ENCODE measurements at places on chromosomes 6 and 20. TPM values are rescaled to one million over a fixed set of nuclear protein-coding genes. Genes with fewer than 3 reads are reported as not detected.

The TPD52L2 gene
- 159 TPM for total RNA-seq

The SPTLC3 gene
- 4.5 TPM for total RNA-seq

The ENPP3 gene
- total RNA-seq = 0.49 TPM

The FRMD1 gene
- not detected for total RNA-seq

DNA sequence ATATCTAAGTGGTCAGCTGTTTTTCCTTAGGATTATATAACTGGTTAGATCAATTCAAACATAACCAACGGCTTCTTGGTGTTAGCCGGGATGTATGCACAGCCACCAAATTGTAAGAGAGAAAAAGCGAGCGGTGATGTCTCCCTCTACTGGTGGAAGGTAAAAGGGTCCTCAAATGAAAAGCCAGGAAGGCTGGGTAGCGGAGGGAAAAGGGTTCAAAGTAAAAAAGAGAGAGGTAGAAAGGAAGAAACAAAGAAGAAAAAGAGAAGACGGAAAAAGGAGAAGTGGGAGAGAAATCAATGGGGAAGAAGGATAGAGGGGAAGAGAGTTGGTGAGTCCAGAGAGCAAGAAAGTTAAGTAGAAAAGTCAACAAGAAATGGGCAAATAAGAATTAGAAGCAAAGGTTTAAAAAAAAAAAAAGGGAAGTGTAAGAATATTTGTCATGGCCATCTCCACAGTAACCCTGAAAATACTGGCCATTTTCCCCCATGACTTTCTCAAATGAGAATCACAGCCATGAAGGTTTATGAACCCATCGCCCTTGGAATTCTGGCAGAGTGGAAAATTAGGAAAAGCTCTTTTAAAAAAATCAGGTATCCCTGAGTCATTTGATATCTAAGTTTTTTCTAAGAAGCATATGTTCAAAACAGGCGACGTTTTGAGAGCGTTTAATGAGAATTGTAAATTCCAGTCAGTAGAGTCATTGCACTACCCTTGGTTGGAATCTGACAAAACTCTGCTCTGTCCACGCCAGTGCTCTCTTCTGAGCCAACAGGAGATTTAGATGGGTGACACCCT, 155.6 kb upstream of the SNX9 start:
- no peaks in the 10 kb centered on the region for H3K27me3 ChIP-seq
- H3K4me3 ChIP-seq = no peak overlapping the region
- no peaks in the 10 kb centered on the region for H3K36me3 ChIP-seq
- no peak overlapping the region for H3K27ac ChIP-seq

DNA sequence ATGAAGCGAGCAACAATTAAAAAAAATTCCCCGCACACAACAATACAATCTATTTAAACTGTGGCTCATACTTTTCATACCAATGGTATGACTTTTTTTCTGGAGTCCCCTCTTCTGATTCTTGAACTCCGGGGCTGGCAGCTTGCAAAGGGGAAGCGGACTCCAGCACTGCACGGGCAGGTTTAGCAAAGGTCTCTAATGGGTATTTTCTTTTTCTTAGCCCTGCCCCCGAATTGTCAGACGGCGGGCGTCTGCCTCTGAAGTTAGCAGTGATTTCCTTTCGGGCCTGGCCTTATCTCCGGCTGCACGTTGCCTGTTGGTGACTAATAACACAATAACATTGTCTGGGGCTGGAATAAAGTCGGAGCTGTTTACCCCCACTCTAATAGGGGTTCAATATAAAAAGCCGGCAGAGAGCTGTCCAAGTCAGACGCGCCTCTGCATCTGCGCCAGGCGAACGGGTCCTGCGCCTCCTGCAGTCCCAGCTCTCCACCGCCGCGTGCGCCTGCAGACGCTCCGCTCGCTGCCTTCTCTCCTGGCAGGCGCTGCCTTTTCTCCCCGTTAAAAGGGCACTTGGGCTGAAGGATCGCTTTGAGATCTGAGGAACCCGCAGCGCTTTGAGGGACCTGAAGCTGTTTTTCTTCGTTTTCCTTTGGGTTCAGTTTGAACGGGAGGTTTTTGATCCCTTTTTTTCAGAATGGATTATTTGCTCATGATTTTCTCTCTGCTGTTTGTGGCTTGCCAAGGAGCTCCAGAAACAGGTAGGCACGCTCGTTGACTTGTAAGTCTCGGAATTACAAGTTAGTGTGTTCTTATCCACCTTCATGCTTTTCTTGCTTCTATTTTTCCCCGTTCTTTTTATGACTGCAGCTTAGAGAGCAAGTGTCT, at the start of gene EDN1:
EDN1 (plus strand) TSS at position 429 of the 888 bp plus-strand sequence; CDS start at position 698, 269 bp downstream.
- peak within 1 kb of the TSS; percentile 63 for H3K27ac ChIP-seq
- H3K4me3 ChIP-seq = peak within 1 kb of the TSS; percentile 74
- no peaks in the 10 kb centered on the region for H3K27me3 ChIP-seq
- no peak for DNase-seq

DNA sequence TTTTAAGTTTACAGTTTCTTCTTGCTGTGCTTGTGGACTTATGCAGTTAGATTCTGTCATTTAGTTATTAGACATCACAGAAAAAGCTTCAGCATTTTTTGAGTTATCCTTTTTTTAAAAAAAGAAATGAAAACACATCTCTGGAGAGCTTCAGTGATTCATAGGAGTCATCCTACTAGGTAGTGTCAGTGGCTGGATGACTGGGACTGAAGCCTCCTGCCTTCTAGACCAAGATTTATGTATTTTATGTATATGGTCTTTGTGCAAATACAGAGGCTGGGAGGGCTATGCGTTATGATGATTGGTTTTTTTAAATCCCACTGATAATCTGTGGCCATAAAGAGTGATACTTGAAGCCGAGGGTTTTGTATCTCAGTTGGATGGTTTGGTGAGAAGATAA, 125.9 kb upstream of the JAG1 start:
- H3K4me3 ChIP-seq = no peak overlapping the region
- H3K36me3 ChIP-seq = no peaks in the 10 kb centered on the region
- no peaks in the 10 kb centered on the region for H3K4me1 ChIP-seq
- no peak for DNase-seq
- H3K27ac ChIP-seq = no peak overlapping the region
- H3K27me3 ChIP-seq = no peaks in the 10 kb centered on the region

GRCh38 chr6:152428126-152428525, 209.0 kb downstream of the SYNE1 start:
- no peaks in the 10 kb centered on the region for H3K27me3 ChIP-seq
- peaks cover 6% of the 10 kb centered on the region for H3K4me1 ChIP-seq
- peak overlapping the region; percentile 62 for H3K4me3 ChIP-seq
- DNase-seq = no peak
- H3K27ac ChIP-seq = no peak overlapping the region

DNA sequence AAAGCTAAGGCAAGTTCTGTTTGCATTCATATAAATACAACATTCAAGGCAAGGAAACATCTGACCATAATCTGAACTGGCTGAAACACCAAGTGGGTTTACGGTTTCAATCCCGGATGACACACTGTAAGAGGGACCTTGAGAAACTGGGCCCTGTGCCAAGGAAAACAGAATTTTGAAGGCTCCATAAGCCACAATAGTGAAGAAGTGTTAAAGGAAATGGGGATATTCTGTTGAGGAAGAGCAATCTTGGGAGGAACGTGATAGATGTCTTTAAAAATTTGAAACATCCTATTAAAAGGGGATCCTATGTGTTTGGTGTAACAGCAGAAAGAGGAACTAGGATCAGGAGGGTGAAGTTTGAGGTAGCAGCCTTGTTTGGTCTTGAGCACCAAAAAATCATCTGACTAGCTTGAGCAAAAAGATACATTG, 82.4 kb upstream of the TAB2 start:
- H3K27ac ChIP-seq = no peak overlapping the region
- H3K36me3 ChIP-seq = no peaks in the 10 kb centered on the region
- H3K4me3 ChIP-seq = no peak overlapping the region
- DNase-seq = no peak
- no peaks in the 10 kb centered on the region for H3K27me3 ChIP-seq
- H3K4me1 ChIP-seq = no peaks in the 10 kb centered on the region

- no peak for DNase-seq
- H3K27ac ChIP-seq = peak overlapping the region; percentile 12
- H3K4me3 ChIP-seq = no peak overlapping the region
- peaks cover 12% of the 10 kb centered on the region for H3K36me3 ChIP-seq
- H3K4me1 ChIP-seq = peaks cover 15% of the 10 kb centered on the region
These were observed 38.3 kb downstream of the SIRPA start for GRCh38 chr20:1933465-1933870.
